ENCODE measurements at places on chromosomes 7 and 10.

DNA sequence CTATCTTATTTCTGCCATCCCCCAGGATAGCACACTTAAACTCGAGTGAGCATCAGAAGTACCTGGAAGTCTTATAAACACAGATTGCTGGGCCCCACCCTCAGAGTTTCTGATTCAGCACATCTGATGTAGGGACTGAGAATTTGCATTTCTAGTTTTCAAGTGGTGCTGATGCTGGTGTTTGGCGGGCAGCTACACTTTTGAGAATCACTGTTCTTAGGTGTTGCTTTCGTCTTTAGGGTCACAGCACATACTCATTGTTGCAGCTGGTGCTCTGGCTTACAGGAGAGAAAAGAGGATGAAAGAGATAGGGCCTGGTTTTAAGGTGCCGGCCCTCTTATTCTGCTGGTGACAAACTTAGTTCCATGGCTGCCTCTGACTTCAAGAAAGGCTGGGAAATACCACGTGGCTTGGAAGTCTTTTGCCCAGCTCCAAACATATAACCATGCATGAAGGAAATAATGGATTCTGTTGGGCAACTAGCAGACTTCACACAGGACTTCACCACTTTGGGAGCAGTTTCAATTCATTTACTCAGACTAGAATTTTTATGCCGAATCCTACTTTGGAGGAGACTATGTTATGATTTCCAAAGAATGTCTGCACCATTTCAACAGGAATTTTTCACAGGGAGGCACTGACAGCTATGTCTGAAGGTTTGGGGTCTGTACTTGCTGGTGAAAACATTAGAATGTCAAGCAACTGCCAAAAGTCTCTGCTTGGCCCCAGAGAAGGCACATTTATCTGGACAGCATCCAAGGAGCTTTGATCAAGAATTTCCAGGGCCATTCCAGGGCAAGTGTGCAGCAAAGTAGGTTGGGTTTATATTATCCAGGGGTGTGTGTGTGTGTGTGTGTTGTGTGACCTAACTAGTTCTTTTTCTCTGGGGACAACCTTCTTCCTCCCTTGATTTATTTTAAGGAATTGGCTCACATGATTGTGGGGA is 6.9 kb upstream of the MINDY4 start:
- DNase-seq: no peak

GRCh38 chr7:1992554-1992953 is 240.2 kb downstream of the MAD1L1 start:
- DNase-seq: no peak

GRCh38 chr7:63112764-63113712 is 885.6 kb upstream of the ZNF722 start:
- DNase-seq: no peak

GRCh38 chr10:60419249-60419648 is 29.6 kb upstream of the ANK3 start:
- DNase-seq: no peak

DNA sequence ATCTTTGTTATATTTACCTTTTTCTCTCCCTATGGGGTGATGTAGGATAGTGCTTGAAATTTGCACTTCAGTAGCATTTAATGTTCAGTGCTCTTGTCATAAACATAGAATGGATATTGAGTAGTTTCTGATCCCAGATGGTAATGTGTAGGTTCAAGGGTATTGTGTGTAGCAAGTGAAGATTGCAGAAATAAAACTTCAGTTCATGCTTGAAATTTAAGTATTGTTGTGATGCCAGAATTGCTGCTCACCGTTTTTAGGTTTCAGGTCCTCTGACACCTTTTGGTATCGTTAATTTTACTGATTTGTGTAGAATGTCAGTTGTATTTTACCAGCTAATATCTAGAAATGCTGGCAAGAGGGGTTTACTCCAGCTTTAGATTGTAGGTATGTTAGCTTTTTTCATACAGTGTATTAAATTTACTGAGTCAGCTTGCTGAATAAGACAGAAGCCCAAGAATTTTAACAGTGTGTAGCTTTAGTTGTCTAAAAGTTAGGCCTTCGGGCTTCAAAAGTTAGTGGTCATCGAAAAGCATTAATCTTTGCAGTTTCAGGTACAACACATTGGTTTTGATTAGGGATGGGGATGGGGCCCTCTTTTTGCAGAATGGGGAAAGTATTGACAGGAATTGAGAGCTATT is 1.9 kb downstream of the PTEN start:
- DNase-seq: no peak

- no peak for DNase-seq
These were observed 472.8 kb downstream of the KCNMA1 start for GRCh38 chr10:77164616-77165311.

DNA sequence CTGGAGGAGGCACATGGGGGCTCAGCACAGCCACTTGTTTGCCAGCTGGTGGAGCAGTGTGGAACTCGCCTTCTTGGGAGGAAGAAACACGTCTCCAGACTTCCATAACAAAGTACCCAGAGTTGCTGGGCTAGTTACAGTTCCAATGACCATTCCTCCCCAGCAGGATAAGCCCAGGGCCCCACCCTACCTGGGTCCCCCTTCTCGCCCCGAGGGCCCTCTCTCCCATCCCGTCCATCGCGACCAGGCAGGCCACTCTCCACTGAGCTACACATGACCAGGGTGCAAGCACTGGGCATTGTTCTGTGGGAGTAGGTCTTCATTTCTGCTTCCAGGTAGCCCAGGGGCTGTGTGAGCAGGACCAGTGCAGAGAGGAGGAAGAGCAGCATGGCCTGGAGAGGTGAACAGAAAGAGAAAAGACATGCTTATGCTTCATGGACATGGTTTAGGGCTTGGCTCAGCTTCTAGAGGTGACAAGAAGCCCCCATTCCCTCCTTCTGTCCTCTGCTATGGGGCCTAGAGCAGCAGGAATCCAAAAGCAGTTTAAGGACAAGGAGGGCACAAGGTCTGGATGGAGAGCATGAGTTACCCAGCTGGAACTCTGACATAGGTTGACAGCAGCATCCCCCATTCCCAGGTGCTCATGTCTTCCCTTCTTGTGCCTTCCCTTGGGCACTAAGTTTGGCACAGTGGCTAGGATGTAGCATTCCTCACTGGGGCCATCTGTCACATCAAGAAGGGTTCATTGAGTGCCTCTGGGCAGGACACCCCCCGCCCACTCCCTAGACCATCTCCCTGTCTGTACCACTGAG is 2.4 kb downstream of the SFTPD start:
- no peak for DNase-seq

DNA sequence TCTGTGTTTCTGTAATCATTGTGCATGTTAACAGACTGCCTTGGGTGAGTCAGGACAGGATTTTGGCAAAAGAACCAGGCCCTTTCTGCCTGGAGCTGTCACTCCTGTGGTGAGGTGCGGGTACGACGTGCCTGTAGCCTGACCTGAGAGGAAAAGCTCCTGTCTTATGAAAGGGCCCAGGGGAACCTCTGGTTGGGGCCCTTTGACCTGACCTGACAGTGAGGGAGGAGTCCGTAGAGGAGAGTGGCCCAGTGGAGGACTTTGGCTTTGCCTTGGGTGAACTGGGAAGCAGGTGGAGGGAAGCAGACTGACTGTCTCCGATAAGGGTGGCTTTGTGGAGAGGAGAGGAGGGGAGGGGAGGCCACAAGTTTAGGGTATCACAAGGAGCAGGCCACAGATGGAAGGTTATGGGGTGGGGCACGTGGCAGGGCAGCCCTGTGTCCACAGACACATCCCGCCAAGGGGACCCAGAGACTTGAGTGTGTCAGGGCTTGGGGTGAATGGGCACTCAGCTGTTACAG is 6.9 kb downstream of the PFKP start:
- DNase-seq: no peak

DNA sequence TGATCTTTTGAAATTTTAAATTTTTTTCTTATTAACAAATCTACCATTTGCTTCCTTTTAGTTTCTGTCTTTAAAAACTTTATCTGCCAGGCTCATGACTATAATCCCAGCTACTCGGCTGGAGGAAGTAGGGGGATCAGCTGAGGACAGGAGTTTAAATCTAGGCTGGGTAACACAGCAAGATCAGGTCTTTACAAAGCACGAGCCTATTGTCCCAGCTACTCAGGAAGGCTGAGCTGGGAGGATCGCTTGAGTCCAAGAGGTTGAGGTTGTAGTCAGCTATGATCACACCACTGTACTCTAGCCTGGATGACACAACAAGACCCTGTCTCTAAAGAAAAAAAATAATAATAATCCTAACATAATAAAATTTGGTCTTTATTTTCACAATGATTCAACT is 17.5 kb downstream of the DPY19L1 start:
- no peak for DNase-seq

DNA sequence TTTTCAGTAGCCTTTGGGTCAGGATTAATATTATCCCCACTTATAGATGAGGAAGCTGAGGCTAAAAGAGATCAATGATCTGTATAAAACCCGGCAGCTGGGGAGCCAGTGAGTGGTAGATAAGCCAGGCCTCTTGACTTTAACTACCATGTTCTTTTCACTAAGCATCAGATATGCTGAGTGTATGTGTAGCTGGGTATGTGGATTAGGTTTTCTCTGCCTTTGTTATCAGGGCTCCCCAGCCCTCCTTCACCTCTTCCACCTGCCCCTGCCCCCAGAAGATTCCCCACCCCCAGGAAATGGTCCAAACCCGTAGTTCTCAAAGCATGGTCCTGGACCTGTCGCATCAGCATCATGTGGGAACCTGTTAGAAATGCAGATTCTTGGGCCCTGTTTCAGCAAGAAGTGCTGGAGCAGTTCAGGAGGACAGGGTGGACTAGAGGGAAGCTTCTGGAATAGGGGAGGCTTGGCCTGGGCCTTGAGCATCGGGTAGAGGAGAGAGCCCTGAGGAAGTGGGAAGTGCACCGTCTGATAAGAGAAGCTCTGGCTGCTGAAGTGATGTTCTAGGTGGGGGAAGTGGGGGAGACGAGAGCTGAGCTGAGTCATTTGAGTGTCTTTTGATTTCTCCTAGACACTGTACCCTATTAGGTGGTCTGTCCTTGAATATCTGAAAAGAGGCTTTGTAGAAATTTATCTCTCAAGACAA is 101.3 kb downstream of the HIF1AN start:
- no peak for DNase-seq

GRCh38 chr7:26420422-26421019 is 128.9 kb downstream of the SNX10 start:
- DNase-seq: no peak

DNA sequence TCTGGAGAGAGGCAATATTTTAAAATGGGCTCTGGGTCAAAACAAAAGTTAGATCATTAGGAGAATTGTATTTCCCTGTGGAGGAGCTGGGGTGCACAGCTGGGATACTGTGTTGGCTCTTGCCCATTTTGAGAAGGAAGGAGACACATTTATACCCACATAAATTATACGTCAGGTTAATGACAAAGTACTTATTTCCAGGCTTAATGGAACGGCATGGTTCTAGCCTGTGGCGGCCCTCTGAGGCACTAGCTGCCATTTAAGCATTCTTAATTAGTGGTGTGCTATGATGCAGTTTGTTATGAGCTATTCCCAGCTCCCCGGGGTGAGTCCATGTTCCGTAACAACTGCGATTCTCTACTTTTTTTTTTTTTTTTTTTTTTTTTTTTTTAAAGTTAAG is 193.5 kb downstream of the SEC23IP start:
- no peak for DNase-seq

DNA sequence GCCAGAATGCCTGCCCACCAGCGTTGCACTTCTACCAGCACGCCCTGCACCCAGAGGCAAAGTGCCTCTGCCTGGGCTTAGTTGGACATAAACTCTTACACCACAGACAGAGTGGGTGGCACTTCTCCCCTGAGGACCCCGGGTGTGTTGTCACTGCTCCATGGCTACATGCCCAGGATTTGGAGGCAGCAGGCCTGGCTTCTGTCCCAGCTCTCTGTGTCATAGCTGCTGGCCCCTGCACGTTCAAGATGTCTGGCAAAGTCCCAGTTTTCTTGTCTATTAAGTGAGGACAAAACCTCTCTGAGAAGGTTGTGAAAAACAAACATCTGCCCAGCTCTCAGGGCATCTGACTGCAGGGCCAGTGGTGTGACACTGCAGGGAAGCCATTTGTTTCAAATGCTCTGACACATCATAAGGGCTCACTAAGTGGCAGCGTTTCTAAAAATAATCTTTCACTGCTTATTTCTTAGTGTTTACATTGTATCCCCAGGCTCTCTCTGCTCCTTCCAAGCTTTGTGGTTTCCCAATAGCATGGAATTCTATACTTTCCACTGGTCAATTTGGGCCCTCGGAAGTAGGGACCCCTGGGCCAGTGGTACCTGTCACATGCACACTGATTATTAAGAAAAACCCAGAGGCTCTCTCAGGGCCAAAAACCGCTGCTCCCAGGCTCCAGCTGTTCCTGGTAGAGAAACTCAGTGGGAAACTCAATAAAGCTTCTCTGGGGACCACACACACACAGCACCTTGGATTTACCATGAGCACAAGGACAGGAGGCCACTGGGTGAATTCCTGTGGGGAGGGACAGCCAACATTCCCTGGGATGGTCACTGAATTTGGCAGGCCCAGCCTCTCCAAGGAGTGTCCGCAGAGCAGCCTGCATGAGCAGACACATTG is 86.2 kb upstream of the ANLN start:
- DNase-seq: no peak

- no peak for DNase-seq
These were observed 183.9 kb upstream of the GHITM start for GRCh38 chr10:83955406-83955805.

DNA sequence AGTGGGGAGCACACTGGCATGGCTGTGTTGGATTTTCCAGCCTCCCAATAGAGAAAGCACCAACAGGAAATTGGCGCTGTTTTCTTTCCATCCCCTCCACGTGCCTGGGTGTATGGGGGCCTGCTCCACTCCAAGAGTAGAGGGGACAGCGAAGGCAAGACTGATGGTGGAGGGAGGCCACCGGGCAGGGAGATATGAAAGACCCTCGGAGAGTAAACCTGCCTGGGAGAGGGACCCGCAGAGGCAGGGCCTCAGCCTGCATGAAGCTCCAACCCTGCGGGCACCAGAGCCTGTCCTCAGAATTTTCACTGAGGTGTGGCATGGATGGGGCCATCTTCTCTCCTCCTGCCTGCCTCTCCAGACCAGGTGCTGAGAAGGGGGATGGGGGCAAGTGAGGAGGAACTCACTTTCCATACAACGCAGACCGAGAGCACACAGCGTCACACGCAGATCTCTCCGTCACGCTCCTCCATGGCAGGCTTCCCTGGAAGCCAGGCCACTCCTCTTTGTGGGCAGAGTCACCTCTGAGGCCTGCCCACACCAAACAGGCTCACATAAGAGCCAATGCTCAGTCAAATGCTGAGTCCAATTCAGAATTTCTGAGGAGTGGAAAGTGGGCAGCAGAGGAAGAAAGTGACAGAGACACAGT is 18.8 kb downstream of the ANXA11 start:
- no peak for DNase-seq

GRCh38 chr10:71946700-71947099 is 17.5 kb upstream of the CHST3 start:
- DNase-seq: no peak

- peak; percentile 43 for DNase-seq
These were observed 8.6 kb downstream of the CAMK2G start for GRCh38 chr10:73865459-73866442.

- DNase-seq: no peak
These were observed 2.6 kb upstream of the CAMK2B start for GRCh38 chr7:44327981-44328380.

- no peak for DNase-seq
These were observed 29.8 kb downstream of the STARD3NL start for GRCh38 chr7:38207843-38208242.

GRCh38 chr7:135188298-135188984 is 17.9 kb upstream of the CYREN start:
- DNase-seq: no peak

Measured in central memory CD4-positive, alpha-beta T cell (primary cell).